NCI-H748 treated with DMSO at 0.1 percent for 48 hours (cell line): ENCODE measurements at places on chromosomes 7 and 10.

- DNase-seq, result no peak
Observed at GRCh38 chr7:158019726-158020705, 567.6 kb downstream of the PTPRN2 start.

DNA sequence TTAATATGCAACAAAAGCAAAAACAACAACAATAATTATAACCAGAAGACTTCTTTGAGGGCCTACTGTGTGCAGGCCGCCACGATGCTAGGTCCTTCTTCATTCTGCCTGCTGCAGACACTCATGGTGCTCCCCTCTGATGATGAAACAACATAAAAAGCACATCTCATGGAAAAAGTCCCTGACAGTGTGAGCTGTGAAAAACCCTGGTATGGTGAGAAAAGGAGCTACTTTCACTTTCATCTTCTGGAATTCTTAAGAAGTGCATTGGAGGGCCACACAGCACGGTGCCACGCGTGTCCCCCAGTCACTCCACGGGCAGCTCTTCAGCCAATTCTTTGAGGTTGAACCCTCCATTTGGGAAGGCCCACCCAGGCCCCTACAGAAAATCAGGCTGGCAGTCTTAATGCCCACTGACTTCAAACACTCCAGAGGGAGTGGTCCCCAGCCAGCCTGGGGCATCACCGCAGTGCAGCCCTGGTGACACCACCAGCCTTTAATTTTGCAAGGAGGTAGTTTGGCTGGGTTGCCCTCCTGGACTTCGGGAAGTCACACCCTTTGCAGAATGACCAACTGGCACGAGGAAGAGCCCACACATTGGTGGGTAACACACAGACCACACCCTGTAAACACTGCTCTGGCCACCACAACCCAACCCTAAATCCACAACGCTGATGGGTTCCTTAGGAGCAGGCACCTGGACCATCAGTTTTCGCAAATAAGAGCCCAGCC is 7.7 kb downstream of the KCNMA1 start:
- no peak for DNase-seq

DNA sequence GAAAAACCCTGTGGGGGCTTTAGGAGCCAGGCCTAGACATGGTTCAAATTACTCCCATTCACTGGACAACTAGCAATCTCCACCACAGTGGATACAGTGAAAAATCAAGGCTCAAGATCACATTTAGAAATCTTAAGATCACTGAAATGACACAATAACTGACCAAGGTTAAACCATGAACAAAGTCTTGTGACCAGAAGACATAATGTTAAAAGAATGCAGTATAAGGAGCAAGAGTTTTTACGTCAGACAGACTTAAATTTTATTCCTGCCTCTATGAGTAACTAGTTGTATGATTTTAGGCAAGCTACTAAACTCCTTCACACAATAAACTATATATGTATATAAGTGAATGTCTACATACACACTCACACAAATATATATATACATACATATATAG is 68.5 kb downstream of the MICU1 start:
- no peak for DNase-seq

DNA sequence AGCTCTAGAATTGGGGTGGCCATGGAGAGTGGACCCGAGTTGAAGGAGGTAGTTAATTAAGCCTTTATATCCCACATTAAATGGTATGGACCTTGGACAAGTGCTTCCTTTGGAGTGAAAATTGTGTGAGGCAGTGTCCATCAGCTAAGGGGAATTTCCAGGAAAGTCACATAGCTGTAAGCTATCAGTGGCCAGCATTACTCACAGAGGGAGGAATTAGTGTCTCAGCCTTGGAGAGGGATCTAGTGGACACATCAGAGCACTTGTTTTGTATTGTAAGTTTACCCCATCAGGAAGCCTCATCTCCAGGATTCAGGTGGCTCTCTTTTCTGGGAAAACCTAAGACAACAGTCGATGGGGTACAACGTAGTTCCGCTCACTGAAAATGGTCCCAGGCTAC is 416.7 kb downstream of the TFEC start:
- no peak for DNase-seq

- no peak for DNase-seq
Observed at GRCh38 chr10:132022241-132022640, 40.5 kb upstream of the BNIP3 start.

DNA sequence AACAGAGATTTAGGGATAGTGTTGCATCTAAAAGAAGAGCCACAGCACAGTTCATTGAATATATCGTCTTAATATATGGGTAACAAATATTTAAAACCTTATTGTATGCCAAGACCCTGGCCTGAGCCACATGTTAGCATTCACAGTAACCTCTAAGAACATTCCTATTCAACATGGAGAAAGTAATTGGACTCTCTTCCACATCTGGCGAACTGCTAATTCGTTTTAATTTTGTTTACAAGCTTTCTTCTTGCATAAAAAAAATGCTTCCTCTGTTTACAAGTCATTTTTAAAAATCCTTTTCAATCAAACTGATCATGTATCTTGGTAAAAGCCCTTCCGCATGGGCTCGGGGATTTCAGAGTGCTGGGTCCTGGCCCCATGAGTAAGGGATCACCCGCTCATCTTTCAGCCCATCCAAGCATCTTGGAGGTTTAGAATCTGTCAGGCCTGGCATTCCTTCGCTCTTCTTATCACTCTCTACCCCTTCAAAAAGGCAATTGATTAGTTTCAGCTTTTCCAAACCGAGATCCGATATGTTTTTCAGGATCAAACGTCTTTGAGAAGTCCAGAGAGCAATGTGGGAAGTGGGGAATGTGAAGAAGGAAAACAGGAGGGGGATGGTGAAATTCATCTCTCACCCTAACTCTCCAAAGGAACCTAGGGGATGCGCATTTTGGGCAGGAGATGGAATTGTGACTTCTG is 7.3 kb downstream of the TWIST1 start:
- DNase-seq, result no peak

- DNase-seq, result no peak
Observed at GRCh38 chr7:100516135-100516812, 22.7 kb upstream of the AGFG2 start.

GRCh38 chr10:119398996-119399395 is 143.5 kb downstream of the RGS10 start:
- DNase-seq, result no peak

DNA sequence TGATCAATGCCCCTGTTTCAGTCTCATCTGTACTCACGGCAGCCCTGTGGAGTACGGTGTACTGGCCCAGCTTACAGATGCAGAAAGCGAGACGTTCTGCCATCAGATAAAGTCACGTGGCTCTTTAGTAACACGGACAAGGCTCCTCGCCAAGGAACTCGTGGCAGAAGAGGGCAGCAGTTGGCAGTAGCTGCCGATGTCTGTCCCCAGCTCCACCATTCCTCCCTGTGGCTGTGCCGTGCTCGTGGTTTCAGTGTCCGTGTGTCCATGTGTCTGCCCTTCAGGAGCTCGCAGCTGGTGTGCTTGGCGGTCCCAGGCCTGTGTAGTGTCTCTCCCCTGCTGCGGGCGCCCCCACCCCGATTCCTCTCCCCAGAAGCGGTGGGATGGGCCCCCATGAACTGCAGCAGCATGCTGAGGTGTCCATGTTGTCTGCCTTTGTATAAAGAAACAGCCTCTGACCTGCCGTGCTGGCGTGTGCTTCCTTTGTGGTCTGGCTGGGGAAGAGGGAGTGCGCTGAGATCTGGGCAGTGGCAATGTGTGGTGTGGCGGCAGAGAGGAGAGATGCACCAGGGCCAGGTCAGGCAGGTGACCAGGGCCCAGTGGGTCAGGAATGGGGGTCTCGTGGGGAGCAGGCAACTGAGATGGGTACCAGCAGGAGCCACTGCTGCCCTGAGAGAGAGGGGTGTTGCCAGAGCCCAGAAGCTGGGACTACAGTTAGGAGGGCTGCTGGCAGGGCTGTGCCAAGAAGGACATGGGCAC is 9.8 kb downstream of the RHBDD2 start:
- DNase-seq, result no peak

- no peak for DNase-seq
Observed at GRCh38 chr7:1100834-1101562, 13.1 kb downstream of the GPER1 start.

- no peak for DNase-seq
Observed at GRCh38 chr10:116785282-116785681, 42.9 kb upstream of the HSPA12A start.

DNA sequence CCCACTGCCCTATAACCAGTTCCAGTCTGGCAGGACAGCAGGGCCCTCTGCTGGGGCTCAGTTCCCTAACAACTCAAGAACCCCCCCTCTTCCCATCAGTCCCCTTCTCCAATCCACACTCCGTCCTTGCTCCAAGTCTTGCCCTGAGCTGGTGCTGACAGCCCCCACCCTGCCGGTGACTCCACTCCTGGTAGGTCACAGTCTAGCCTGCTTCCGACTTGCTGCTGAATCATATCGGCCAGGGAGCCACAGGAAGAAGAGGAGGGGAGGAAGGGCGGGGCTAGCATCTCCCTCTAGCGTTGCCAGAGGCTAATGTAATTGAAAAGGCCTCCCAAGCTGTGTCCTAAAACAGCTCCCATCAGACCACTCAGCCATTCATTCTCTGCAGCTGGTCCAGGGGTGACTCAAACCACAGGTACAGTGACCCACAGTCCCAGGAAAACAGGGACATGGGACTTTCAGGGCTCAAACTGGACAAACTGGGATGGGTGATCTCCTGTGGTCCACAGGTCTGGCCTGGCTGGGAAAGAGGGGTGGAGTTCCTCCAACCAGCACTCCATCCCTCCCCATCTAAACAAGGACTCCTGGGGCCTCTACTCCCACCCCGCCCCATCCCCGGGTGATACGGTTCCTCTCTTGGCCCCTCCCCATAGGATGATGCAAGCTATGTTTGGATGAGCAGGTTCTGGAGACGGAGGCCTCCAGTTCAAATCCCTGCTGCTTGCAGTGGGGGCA is 158.8 kb downstream of the SH3PXD2A start:
- DNase-seq, result no peak

- DNase-seq, result no peak
Observed at GRCh38 chr7:3393862-3394261, 92.8 kb downstream of the SDK1 start.

DNA sequence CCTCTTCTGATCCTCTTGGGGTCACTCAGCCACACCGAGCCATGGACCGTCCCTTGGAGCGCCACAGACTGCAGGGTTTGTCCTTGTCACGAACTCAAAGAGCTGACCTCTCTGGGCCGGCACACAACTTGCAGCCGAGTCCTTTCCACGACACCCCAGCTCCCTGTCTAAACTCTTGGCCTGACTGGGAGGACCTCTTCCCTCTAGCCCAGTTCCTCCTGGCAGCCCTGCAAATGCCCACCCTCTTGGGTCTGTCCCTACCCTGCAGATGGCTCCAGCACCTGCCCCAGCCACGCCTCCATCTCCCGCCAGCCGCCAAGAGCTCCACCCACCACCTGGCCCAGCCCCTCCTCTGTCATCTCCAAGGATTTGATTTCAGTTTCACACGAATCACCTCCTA is 339.2 kb downstream of the DNAJB6 start:
- no peak for DNase-seq
